ENCODE measurements at places on chromosomes 16 and 17.

DNA sequence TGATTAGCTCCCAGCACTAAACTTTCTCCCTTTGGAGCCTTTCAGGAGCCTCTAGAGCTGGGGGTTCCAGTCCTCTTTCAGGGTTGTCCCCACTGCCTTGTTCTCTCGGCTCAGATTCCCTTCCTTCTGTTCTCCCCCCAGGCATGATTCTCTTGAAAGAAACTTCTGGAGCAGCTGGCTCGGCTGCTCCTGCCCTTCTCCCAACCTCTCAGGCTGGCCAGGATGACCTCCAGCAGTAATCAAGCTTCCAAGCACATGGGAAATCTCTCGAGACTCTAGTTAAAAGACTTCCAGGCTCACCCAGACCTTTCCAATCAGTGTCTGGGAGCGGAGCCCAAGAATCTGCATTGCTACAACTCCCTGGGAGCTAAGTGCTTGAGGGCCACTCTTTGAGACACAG, 3.6 kb downstream of the SDK2 start:
- DNase-seq: no peak

- peak; percentile 45 for DNase-seq
Observed at GRCh38 chr16:85253084-85253941, 141.0 kb upstream of the CIBAR2 start.

DNA sequence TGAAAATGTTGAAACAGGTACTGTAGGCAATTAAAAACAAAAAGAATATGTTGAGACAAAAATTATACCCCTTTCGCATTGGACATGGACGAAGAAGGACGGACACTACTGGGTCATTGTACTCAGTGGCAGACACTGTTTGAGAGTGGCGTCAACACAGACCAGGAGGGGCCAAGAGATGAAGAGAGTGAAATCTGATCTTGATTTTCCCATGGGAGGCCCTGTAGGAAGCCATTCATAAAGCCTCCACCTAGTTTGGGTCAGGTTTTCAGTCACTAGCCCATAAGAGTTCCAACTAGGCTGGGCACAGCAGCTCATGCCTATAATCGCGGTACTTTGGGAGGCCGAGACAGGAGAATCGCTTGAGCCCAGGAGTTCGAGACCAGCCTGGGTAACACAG, 23.6 kb upstream of the SMURF2 start:
- DNase-seq: no peak

DNA sequence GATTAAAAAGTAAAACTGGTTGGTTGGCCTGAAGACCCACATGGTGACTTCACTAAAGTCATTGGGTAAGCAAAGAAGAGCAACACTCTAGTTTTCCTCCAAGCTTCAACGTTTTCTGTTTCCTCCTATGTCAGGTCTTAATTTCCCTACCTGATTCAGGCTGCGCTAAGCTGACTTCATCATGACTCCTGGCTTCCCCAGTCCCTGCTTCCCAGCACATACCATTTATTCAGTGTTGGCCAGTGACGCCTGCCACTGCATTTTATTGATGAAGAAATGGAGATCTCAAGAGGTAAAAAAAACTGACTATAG, 645.3 kb downstream of the WWOX start:
- no peak for DNase-seq

- DNase-seq: peak; percentile 72
Observed at GRCh38 chr17:43880420-43880991, 26.8 kb downstream of the MPP2 start.

- DNase-seq: peak; percentile 95
Observed at GRCh38 chr16:28211758-28212531, at the start of gene XPO6. Gene XPO6, minus strand, starts transcription at chr16:28211965. Its CDS starts 597 bp downstream, at chr16:28211368.

- peak; percentile 88 for DNase-seq
Observed at GRCh38 chr17:29566473-29567303, at the start of gene ABHD15. Gene ABHD15, minus strand, starts transcription at chr17:29567037. Its CDS starts 71 bp downstream, at chr17:29566966.

GRCh38 chr16:82699260-82699659, 72.5 kb downstream of the CDH13 start:
- DNase-seq: no peak

- DNase-seq: no peak
Observed at GRCh38 chr17:8924595-8924994, 40.9 kb downstream of the PIK3R5 start.

- DNase-seq: no peak
Observed at GRCh38 chr17:2064147-2064489, 9.2 kb downstream of the HIC1 start.

DNA sequence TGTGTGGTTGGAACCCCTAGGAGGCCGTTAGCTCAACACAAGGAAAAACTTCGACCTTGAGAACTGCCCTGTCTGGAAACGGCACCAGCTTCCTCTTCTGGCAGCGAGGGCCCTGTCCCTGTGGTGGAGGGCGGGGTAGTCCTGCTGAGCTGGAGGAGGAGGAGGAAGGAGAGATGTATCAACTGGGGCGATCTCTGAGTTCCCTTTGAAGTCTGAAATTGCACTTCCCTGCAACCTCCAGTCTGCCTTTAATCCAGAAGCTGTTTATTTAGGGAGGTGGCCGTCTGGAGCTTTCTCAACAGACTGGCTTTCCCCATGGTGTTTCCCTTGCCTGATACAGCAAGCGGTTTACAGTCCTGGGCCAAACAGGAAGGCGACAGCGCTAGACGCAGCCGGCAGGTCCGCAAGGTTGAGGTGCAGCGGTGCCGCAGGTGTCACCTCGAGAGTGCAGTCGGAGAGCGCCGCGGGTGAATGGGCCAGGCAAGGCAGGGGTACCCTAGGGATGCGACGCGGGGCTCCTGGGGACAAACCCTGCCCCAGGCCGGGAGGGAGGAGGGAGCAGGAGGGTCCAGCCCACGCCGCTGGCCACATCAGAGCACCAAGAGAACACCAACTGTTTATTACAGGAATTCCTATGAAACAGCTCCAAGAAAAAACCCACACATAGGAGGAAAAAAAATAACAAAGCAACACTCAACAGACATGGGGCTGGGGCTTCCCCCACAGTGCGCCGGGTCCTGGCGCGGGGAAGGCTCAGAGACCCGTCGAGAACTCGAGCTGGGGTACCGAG, 11.4 kb upstream of the MRPS23 start:
- DNase-seq: peak; percentile 43

DNA sequence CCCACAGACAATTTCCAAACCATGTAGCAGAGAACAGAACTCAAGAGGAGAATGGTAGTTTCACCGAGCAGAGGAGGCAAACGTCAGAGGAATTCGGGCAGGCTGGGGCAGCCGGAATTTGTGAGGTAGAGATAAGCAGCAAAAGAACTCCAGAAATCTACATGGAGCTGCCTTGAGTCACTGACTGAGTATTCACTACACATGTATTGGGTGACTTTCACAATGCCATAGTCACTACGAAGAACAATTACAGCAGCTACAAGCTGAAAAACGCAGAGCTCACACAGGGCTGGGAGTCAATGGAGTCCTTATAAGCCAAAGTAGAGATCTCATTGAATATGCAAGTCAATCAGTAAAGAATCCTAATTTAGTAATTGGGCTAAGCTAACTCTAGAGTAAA, 13.4 kb downstream of the CMC2 start:
- peak; percentile 83 for DNase-seq

GRCh38 chr16:19881783-19882182, 2.9 kb downstream of the GPRC5B start:
- no peak for DNase-seq
